Activated CD4-positive, alpha-beta T cell treated with anti-CD3 and anti-CD28 coated beads, Interleukin-2, amount 50 U/mL, for 24 hours (primary cell): ENCODE measurements at places on chromosomes 12 and 14.

GRCh38 chr14:46480817-46481216, 170.8 kb downstream of the RPL10L start:
- no peak for DNase-seq

- no peak for DNase-seq
Measured at GRCh38 chr14:94139421-94139820, 10.0 kb upstream of the IFI27L2 start.

GRCh38 chr12:57078519-57079404, at the start of gene NEMP1:
Gene NEMP1, minus strand, starts transcription at chr12:57078791. Its CDS starts 46 bp downstream, at chr12:57078745.
- peak; percentile 71 for DNase-seq

- DNase-seq: no peak
Measured at GRCh38 chr12:41514907-41515306, 326.8 kb downstream of the PDZRN4 start.

GRCh38 chr12:92138144-92138543, 7.5 kb downstream of the BTG1 start:
- DNase-seq: no peak

- peak; percentile 52 for DNase-seq
Measured at GRCh38 chr12:122871851-122872780, 23.8 kb downstream of the VPS37B start.

GRCh38 chr12:22355011-22355580, 20.6 kb upstream of the ST8SIA1 start:
- no peak for DNase-seq

DNA sequence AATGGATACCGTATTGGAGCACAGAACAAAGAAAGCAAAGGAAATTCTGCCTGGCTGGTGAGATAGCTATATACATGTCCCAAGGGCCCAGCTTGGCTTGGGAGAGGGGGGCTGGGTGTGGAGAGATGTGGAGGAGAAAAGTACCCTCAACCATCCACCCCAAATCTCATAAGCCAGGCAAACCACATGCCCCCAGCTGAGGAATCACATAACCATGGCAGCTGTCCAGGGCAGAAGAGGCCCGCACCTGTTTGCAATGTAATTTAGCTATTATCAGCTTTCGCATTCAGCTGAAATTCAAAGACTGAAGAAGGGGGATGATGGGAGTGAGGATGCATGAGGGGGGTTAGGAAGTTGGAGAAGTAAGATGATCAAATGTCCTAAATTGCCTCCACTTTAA, 196.1 kb downstream of the TBX5 start:
- DNase-seq: no peak

DNA sequence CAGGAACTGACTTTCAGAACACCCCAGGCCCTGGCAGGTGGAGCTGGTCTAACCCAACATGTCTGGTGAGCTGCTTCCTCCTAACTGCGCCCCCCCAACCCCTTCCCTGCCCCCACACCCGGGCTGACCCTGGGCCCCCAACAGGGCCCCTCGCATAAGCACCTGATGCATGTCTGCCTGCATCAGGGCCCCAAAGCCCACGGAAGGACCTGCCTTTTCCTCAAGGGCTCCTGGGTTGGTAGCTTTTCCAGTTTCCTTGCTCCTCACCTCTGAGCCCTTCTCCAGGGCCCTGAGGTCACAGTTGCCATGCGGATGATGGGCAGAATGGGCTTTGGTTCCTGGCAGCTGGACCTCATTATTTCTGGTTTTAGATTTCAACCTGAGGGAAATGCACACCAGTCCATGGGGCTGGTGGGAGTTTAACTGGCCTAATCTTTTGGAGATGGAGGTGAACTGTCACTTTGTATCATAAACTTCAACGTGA, 18.5 kb downstream of the TESC start:
- DNase-seq: no peak

DNA sequence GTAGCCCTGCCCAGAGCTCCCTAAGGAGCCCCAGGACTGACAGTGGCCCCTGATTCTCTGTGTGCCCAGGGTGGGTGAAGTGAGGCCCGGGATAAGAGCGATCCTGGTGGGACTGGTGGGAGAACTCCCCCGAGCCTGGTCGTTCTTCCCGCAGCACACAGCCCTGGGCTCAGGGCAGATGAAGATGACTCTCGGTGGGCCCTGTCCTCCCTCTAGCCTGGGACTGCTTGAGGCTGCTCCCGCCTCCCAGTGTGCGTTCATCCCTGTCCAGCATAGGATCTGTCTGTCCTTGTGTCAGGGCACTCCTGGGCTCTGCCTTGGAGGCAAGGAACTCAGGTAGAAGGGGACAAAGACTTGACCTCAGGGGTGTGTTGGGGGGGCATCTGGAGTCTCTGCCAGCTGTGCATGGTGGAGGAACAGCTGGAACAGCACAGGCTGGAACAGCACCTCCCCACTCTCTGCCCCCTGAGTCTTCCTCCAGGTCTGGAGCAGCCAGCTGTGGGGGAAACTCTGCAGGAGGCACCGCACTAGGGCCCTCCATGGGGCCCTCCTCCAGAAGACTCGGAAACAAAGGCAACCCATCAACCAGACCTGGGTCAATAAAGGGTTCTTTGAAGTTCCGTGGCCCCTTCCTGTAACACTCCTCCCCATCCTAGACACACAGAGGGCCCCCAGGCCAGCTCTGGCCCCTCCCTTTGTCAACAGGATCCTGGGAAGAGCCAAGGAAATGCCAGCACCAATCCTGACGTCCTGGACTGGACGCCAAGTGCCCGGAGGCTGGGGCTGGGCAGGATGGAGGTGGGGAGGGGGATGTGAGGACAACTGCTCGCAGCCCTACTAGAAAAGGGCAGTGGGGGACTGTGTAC, 15.9 kb downstream of the FAIM2 start:
- DNase-seq: no peak

DNA sequence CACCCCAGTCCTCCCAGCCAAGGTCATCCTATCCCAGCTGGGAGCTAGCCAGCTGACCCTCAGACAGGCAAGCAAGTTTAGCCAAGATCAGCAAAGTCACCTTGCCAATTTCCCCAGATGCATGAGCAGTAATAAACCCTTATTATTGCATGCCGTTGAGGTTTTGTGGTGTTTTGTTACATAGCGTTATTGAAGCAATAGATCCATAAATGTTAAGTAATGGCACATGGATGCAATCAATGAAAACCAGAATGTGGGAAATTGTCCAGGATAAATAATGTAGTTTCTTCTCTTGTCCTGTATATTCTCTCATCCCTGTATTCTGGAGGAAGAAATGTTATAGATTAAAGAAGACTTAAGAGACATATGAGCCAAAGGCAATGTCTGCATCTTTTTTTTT, 18.0 kb upstream of the TMEM260 start:
- no peak for DNase-seq

DNA sequence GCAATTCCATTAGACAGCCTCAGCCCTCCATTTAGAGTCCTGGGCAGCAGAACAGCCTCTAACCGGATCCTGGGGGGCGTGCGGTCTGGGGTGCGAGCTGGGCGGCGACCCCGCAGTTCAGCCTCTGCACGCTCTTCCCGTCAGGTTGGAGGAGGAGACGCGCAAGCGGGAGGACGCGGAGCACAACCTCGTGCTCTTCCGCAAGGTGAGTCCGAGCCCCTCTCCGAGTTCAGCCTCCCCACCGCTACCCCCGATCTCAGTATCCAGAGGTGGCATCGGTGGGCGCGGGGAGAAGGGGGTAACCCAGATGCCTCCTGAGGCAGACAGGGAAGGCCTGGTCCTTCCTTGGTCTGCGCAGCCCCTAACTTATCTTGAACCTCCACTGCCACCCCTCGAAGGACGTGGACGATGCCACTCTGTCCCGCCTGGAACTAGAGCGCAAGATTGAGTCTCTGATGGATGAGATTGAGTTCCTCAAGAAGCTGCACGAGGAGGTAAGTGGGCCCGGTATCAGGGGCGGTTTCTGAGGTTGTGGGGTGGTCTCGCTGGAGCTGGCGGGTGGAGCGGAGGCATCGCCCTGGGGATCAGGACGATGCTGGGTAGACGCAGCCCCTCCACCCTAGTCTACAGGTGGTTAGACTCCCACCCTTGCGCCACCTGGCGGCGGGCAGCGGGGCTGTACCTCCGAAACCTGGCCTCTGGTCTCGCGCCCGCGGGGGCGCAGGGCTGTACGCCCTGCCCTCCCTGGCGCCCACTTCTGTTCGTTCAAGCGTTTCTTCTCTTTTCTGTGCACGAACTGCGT, 1.3 kb downstream of the PRPH start:
- peak; percentile 25 for DNase-seq

GRCh38 chr12:110314308-110314707, 33.3 kb downstream of the ATP2A2 start:
- DNase-seq: no peak

GRCh38 chr12:129052373-129052772, 199.1 kb downstream of the GLT1D1 start:
- DNase-seq: no peak
